Mesothelial cell of epicardium (in vitro differentiated cells): ENCODE measurements at places on chromosomes 6 and 20.

DNA sequence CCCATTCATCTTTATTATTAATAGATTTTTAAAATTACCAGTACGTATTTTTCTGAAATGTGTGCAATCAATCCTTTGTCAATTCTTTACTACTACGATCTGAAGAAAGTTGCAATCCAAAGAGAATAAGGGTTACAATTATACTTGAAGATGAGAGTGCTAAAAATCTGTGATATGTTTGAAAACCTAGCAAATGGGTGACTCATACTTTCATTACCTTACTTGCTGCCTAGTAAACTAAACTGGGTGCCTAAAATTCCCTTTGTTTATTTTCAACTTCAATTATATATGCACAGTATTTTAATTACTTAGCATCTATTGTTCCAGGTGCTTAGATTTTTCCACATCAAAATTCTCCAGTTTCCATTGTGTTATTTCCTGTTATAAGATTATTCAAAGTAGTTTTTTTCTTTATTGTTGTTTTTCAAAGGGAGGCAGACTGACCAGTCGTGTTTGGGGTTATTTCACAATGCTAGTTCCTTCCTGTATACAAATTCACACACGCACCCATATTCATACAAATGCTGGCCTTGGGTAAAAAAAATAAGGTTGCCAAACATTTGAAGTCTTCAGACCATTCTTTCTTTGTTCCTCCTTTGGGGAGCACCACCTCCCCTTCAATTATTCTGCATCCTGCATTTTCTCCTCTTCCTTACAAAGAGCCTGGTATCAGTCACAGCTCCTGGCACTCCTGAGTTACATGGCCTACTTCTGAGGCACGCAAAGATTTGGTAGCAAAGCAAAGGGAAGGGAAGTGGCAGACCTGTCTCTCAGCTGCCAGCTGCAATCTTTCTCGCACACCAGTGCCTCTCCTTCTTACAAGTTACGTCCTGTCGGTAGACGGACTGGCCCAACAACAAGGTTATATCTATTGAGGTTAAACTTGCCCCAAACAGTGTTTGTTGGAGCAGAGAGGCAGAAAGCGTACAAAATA is 16.2 kb upstream of the FAM135A start:
- H3K36me3 ChIP-seq = no peaks in the 10 kb centered on the region
- DNase-seq = no peak
- peaks cover 22% of the 10 kb centered on the region for H3K27me3 ChIP-seq

GRCh38 chr6:6808343-6808742 is 219.8 kb downstream of the LY86 start:
- H3K4me1 ChIP-seq = peaks cover 11% of the 10 kb centered on the region
- H3K4me3 ChIP-seq = no peak overlapping the region

- peaks cover 6% of the 10 kb centered on the region for H3K4me1 ChIP-seq
- no peak overlapping the region for H3K27ac ChIP-seq
- peaks cover 4% of the 10 kb centered on the region for H3K27me3 ChIP-seq
- H3K4me3 ChIP-seq = no peak overlapping the region
- DNase-seq = no peak
These were observed 366.3 kb upstream of the EPHA7 start for GRCh38 chr6:93785694-93786030.

- peaks cover 17% of the 10 kb centered on the region for H3K4me1 ChIP-seq
- peaks cover 16% of the 10 kb centered on the region for H3K36me3 ChIP-seq
- DNase-seq = no peak
- no peak overlapping the region for H3K4me3 ChIP-seq
- no peak overlapping the region for H3K27ac ChIP-seq
These were observed 253.7 kb upstream of the RUNX2 start for GRCh38 chr6:45074439-45074838.

GRCh38 chr20:2320813-2321658 is 25.2 kb downstream of the TGM3 start:
- no peaks in the 10 kb centered on the region for H3K4me1 ChIP-seq
- DNase-seq = no peak
- peaks cover 10% of the 10 kb centered on the region for H3K27me3 ChIP-seq
- no peaks in the 10 kb centered on the region for H3K36me3 ChIP-seq

- DNase-seq = no peak
- no peaks in the 10 kb centered on the region for H3K27me3 ChIP-seq
- no peak overlapping the region for H3K27ac ChIP-seq
- no peak overlapping the region for H3K4me3 ChIP-seq
- H3K4me1 ChIP-seq = peaks cover 8% of the 10 kb centered on the region
- H3K36me3 ChIP-seq = no peaks in the 10 kb centered on the region
These were observed 17.9 kb downstream of the C6orf15 start for GRCh38 chr6:31094389-31094881.

DNA sequence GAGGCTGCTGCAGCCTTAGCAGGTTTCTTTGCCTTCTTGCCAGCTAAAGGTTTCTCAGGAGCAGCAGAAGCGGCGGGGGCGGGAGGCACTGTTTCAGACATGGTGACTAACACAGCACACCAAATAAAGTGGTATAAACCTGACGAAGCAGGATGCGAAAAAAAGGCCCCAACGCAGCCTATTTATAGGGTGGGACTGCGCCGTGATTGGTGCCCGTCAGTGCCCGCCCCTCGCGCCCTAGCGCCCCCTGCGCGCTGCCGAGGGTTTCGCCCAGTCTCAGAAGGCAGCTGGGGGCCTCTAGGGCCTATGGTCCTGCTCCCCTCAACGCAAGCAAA is 55.0 kb downstream of the TRIM38 start:
- no peaks in the 10 kb centered on the region for H3K36me3 ChIP-seq
- peak; percentile 46 for DNase-seq
- peaks cover 11% of the 10 kb centered on the region for H3K4me1 ChIP-seq
- peak overlapping the region; percentile 71 for H3K4me3 ChIP-seq

GRCh38 chr20:31322504-31322903 is 14.1 kb upstream of the DEFB116 start:
- H3K36me3 ChIP-seq = peaks cover 4% of the 10 kb centered on the region
- H3K27ac ChIP-seq = no peak overlapping the region
- H3K27me3 ChIP-seq = no peaks in the 10 kb centered on the region
- DNase-seq = no peak

DNA sequence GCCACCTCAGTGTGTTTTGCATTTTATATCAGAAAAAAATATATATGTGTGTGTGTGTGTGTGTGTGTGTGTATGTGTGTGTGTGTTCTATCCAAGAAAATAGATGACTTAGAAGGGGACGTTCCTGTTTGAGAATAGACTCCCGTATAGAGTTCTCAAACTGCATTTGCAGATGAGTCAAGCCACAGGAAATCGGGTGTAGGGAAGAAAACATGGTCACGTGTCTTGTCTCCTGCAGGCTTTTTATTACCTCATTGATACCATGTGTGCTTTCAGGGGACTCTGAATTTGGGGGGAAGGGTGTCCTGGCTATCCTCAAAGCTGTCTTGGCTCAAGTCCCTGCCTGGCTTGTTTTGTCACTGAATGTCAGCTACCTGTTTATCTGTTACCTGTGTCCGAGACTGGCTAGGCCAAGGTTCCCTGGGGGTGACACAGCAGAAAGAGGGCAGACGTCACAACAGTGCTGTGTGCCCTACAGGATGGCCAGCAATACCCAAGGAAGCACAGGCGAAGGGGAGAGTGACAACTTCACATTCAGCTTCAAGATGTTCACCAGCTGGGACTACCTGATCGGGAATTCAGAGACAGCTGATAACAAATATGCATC is 55.7 kb upstream of the NOP56 start:
- H3K36me3 ChIP-seq = no peaks in the 10 kb centered on the region
- peaks cover 3% of the 10 kb centered on the region for H3K4me1 ChIP-seq
- H3K27me3 ChIP-seq = peaks cover 31% of the 10 kb centered on the region
- no peak overlapping the region for H3K27ac ChIP-seq
- H3K4me3 ChIP-seq = no peak overlapping the region

GRCh38 chr6:6178795-6179194 is 141.7 kb downstream of the F13A1 start:
- no peaks in the 10 kb centered on the region for H3K4me1 ChIP-seq
- no peak for DNase-seq
- peaks cover 31% of the 10 kb centered on the region for H3K27me3 ChIP-seq
- no peaks in the 10 kb centered on the region for H3K36me3 ChIP-seq
- H3K4me3 ChIP-seq = no peak overlapping the region
- no peak overlapping the region for H3K27ac ChIP-seq

- H3K36me3 ChIP-seq = no peaks in the 10 kb centered on the region
- no peaks in the 10 kb centered on the region for H3K27me3 ChIP-seq
- no peak overlapping the region for H3K4me3 ChIP-seq
- no peak for DNase-seq
These were observed 101.9 kb downstream of the CD109 start for GRCh38 chr6:73797861-73798260.

DNA sequence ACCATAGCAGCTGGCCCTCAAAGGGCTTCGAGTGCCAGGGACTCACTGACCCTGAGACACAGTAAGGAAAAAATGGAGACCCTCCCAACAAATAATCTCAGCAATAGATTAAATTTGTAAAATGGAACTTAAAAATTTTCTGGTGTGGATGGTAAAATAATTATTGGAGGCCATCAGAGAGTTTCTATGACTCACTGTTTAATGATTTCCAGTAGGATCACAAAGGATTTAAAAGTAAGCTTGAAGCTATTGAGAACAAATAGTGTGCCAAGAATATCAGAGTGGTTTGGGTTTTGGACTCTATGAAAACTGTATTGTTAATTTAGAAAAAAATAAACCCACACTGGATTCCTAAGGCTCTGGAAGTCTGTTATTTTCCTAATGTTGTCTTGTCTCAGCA is 115.2 kb upstream of the AKIRIN2 start:
- H3K4me1 ChIP-seq = peaks cover 38% of the 10 kb centered on the region
- no peaks in the 10 kb centered on the region for H3K27me3 ChIP-seq
- no peak for DNase-seq
- H3K27ac ChIP-seq = peak overlapping the region; percentile 62
- H3K4me3 ChIP-seq = no peak overlapping the region

DNA sequence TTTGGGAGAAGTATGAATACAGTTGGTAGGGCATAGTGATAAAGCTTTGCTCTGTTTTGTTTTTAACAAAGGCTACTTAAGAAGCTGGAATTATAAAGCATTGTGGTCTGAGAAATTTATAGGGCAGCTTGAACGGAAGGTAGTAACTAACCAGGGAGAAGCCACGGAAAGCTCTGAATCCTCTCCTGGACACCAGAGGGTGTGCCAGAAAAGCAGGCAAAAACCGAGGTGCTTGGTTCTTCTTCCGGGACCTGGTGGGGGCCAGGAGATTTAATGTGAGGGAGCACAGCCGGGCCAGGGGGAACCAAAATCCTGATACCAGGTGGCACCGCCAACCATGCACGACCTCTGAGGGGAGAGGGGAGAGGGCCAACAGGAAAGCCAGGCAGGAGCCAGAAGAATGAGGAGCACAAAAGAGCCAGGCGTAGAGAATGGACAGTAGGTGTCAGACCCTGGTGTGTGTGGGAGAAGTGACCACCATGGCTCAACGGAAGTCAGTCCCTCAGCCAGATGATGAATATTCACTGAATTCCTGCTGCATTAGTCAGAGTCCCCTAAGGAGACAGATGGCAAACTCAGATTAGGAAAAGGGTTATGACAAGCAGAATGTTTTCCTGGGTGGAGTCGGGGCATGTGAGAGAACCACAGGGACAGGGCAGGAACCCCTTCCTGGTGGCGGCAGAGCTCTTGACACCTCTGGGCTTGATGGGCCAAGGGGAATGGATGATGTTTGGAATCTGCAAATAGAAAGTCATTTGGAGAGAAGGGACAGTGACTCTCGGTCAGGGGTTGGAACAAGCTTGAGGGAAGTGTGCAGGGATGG is 262.3 kb downstream of the ZNF217 start:
- peaks cover 4% of the 10 kb centered on the region for H3K36me3 ChIP-seq
- peak overlapping the region; percentile 74 for H3K27ac ChIP-seq
- peaks cover 43% of the 10 kb centered on the region for H3K4me1 ChIP-seq
- no peaks in the 10 kb centered on the region for H3K27me3 ChIP-seq

DNA sequence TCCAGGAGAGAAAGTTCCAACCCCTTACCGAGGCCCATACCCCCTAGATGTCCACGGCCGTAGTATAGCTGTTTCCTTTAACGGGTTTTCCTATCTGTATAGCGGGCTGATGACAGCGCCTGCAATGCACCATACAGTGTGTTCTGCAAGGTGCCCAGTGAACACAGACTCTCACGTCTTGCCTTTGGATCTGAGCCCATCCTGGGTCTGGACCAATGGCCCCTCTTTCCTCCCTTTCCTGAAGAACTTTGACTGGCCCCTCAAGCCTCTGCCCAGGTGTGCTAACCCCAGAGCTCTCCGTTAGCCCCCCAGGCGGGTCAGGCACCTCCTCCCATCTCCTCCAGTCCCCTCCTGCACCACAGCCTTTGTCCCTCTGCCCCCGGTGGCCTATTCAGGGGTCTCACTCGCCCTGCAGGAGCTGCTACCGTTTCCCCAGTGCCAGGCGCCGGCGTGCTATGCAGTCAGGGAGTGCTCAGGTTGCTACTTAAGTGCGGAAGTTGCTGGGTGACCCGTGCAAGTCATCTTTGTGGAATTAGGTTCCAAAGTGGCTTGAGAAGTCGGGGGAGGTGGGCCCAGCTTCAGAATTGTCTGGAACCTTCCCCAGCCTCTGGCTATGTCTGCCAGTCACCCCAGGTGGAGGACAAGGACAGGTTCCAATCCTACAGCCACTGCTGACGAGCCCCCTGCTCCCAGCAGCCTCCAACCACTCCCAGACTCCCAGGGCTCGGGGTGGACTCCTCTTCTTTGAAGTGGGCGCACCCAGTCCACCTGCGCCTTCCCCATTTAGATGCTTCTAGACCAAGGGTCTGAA is 35.0 kb upstream of the ZBP1 start:
- no peak overlapping the region for H3K4me3 ChIP-seq
- H3K27me3 ChIP-seq = no peaks in the 10 kb centered on the region
- DNase-seq = peak; percentile 33
- peaks cover 20% of the 10 kb centered on the region for H3K36me3 ChIP-seq

- DNase-seq = no peak
- H3K27ac ChIP-seq = no peak overlapping the region
- H3K4me3 ChIP-seq = no peak overlapping the region
These were observed 11.1 kb upstream of the ARFGEF2 start for GRCh38 chr20:48910347-48910781.

- DNase-seq = no peak
- no peak overlapping the region for H3K4me3 ChIP-seq
- no peak overlapping the region for H3K27ac ChIP-seq
- H3K4me1 ChIP-seq = no peaks in the 10 kb centered on the region
These were observed 211.9 kb downstream of the HAO1 start for GRCh38 chr20:7728338-7728737.

DNA sequence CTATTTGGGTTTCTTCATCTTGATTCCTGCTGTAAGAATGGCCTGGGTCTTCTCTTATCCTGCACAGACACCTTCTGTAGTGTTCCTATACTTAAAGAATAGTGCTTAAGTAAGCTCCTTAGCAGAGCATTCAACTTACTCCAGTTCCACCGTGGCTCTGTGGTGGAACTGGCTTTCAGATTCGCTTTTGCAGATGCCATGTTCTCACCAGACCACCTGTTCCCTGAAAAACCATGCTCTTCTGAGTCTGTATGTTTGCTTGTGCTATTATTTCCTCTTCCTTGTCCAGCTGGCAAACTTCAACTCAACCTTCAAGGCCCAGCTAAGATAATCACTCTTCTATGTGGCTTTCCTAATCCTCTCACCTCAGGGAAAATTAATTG is 4.9 kb downstream of the ELMO2 start:
- H3K27ac ChIP-seq = peak overlapping the region; percentile 87
- H3K4me3 ChIP-seq = no peak overlapping the region
- H3K27me3 ChIP-seq = no peaks in the 10 kb centered on the region
- DNase-seq = no peak
- peaks cover 42% of the 10 kb centered on the region for H3K4me1 ChIP-seq

GRCh38 chr20:31607640-31608250 is 2.7 kb downstream of the ID1 start:
- peak overlapping the region; percentile 100 for H3K27ac ChIP-seq
- peak overlapping the region; percentile 98 for H3K4me3 ChIP-seq
- peaks cover 13% of the 10 kb centered on the region for H3K36me3 ChIP-seq
- no peak for DNase-seq

- H3K4me3 ChIP-seq = no peak overlapping the region
- DNase-seq = no peak
- no peaks in the 10 kb centered on the region for H3K4me1 ChIP-seq
- no peaks in the 10 kb centered on the region for H3K27me3 ChIP-seq
- H3K27ac ChIP-seq = no peak overlapping the region
These were observed 23.5 kb downstream of the KIZ start for GRCh38 chr20:21149344-21149743.
